ENCODE measurements at places on chromosomes 7 and 10. TPM values are rescaled to one million over a fixed set of nuclear protein-coding genes. Genes with fewer than 3 reads are reported as not detected.

OGDH gene
- 89.1 TPM for total RNA-seq

HOXA7 gene
- total RNA-seq = not detected

HOXA9 gene
- total RNA-seq = not detected

SMKR1 gene
- 1.2 TPM for total RNA-seq

UCMA gene
- 4.1 TPM for total RNA-seq

PLAU gene
- total RNA-seq = 23.8 TPM

IFIT1B gene
- not detected for total RNA-seq

ASZ1 gene
- total RNA-seq = not detected

OR2A7 gene
- total RNA-seq = 1.9 TPM

AVPI1 gene
- total RNA-seq = 9.0 TPM

LRRC4 gene
- 13.4 TPM for total RNA-seq

NRAP gene
- not detected for total RNA-seq

CAMK2B gene
- total RNA-seq = 0.15 TPM

Measured in H1 (cell line).